ENCODE measurements at places on chromosomes 16 and 17. TPM values are rescaled to one million over a fixed set of nuclear protein-coding genes. Genes with fewer than 3 reads are reported as not detected.

DNA sequence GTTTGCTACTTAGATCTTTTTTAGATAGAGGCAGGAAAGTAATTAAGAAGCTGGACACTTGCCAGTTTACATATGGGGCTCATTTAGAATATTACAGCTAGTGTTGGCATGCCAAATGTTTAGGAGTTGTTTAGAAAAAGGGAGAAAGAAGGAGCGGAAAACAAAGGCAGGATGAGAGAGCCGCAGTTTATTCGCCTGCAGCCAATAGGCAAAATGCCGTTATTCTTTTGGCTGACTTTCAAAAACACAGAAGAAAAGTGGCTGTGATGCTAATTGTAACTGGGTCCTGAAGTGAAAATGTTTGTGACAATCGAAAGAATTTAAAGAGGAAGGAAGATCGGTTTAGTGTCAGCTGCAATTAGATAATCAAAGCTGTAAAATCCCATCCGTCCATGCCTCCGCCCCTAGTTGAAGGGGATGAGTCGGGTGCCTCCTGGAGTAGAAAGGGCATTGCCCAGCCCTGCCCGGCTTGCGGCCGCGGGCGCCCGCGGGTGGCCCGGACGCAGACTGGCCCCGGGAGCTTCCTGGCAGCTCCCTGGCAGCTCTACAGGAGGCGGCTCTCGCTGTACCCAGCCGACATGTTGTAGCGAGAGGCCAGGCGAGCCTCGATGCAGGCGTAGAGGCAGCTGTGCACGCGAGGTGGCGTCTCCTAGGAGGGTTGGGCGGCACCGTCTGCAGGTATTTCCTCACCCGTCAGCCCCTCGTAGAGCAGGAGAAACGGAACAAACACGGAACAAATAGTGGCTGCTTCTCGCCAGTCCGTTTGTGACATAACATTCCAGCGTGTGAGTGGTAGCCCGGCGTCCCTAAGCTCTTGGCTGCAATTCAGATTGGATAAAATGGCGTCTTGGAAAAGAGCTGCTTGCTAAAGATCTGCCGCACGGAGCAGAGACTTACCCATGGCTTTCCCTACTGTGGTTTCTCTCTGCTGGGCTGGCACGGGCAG, 82.2 kb downstream of the TNRC6C start:
- H3K4me3 ChIP-seq, result no peak overlapping the region
- H3K4me1 ChIP-seq, result peaks cover 6% of the 10 kb centered on the region
- no peak overlapping the region for H3K27ac ChIP-seq
- H3K27me3 ChIP-seq, result no peaks in the 10 kb centered on the region
- DNase-seq, result no peak

TMEM238L gene
- total RNA-seq, result not detected

GRCh38 chr17:2853283-2854142, 57.3 kb downstream of the RAP1GAP2 start:
- peak; percentile 72 for DNase-seq
- H3K27me3 ChIP-seq, result peaks cover 75% of the 10 kb centered on the region
- H3K4me3 ChIP-seq, result peak overlapping the region; percentile 68
- H3K27ac ChIP-seq, result no peak overlapping the region

SHPK gene
- 23.4 TPM for total RNA-seq

DNA sequence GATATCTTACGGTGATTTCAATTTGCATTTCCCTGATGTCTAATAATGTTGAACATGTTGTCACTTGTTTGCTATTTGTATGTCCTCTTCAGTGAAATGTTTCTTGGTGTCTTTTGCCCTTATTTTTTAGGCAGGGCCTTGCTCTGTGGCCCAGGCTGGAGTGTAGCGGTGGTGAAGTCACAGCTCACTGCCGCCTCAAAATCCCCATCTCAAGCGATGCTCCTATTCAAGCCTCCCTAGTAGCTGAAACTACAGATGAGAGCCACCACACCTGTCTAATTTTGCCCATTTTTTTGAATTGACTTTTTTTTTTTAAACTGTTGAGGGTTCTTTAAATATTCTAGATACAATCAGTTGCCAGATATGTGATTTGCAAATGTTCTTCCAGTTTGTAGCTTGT, 8.3 kb downstream of the UBE2G1 start:
- H3K27me3 ChIP-seq, result no peaks in the 10 kb centered on the region
- H3K4me1 ChIP-seq, result no peaks in the 10 kb centered on the region
- H3K4me3 ChIP-seq, result no peak overlapping the region
- DNase-seq, result no peak
- H3K36me3 ChIP-seq, result peaks cover 6% of the 10 kb centered on the region

All from neural progenitor cell (in vitro differentiated cells).